ENCODE measurements at places on chromosomes 7 and 10. TPM values are rescaled to one million over a fixed set of nuclear protein-coding genes. Genes with fewer than 3 reads are reported as not detected.

- no peak for DNase-seq
These were observed 80.7 kb upstream of the RPA3 start for GRCh38 chr7:7799138-7799537.

DNA sequence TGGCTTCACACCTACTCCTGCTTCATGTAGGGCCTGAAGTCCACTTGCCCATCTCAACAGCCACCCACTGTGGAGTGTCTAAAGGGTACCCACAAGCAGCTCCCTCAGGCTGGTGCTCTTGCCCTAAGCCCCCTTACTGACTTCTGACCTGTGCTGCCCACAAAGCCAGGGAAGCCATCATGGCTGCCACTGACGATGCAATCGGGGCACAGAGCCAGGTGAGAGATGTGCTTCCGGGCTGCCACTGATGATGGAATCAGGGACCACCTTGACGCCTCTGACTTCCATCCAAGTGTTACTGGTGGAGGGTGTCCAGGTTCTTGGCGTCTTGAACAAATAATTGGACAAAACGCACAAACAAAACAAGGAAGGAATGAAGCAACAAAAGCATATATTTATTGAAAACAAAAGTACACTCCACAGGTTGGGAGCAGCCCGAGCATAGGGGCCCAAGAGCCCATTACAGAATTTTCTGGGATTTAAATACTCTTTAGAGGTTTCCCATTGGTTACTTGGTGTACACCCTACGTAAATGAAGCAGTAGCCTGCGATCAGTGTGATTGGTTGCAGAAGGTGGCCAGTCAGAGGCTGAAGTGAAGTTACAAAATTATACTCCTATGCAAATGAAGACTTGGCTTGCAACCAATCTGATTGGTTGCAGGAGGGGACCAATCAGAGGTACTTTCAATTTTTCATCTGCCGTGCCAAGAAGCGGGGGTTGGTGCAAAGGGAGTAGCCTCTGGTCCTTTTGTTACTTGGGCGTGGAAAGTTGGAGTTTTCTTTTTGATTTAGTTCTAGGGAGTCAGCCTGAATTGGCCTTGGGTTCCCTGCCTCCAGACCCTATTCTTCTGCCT lies 4.5 kb downstream of the CPA2 start:
- DNase-seq, result no peak

GRCh38 chr7:99596408-99596955 lies 1.6 kb upstream of the TMEM225B start:
- DNase-seq, result no peak

GRCh38 chr10:124002391-124003069 lies 90.9 kb downstream of the CHST15 start:
- no peak for DNase-seq

DNA sequence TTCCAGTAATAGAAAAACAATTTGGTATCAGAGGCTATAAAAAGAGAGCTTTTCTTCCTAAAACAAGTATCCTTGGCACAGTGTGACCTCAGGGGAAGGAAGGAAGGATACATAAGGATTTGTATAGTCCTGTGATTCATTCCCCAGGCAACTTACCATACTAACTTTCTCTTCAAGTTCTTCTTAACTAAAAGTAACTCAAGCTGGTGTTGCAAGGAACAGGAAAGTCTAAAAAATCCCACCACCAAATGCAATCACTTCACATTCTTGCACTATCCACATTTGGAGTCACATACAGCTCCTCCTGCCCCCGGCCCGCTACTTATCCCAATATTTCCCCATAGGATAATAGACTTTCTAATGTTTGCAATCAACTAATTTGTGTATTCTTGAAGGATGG lies 84.8 kb downstream of the PRKAG2 start:
- no peak for DNase-seq

DNA sequence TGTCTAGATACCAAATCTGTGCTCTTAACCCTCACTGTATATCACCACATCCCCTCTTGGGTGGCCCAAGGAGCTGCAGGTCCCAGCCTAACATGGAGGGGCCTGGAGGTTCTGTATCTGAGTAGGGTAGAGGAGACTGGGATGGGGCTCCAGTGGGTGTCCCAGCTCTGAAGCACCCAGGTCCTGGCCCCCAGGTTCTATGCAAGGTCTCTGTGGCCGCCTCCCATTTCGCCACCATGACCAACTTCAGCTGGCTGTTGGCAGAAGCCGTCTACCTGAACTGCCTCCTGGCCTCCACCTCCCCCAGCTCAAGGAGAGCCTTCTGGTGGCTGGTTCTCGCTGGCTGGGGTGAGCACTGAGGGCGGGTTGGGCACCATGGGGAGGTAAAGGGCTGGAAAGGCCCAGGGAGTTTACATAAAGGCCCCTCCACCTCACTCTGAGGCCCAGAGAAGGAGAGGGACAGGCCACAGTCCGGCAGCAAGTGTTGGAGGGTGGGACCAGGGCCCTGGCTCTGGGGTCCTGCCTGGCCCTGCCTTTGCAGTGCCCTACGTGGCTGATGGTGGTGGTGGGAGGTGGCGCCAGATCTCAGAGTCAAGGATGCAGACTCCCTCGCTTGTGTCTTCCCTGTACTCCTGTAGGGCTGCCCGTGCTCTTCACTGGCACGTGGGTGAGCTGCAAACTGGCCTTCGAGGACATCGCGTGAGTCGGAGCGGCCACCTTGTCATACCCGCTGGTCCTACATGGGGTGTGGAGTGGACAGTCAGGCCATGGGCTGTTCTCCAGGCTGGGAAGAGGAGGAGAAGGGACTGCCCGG lies 10.2 kb downstream of the GHRHR start:
- no peak for DNase-seq

- no peak for DNase-seq
These were observed 31.2 kb upstream of the COMTD1 start for GRCh38 chr10:75266945-75267344.

DNA sequence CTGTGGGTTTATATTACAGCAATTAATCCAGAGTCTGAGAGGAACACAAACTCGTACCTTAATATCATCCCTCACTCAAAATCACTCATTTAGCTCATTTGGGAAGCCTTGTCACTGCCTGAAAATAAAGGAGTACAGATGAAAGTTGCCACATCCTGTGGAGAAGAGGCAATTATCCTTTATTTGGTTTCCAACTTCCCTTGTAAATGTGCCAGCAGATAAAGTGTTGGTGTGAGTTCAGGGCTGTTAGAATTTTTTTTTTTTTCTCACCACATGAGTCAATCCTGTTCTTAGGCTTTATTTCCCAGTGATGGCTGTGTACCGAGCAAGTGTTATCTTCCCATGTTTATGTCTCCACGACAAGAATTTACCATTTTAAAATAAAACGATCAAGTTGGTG lies 99.0 kb upstream of the SMIM30 start:
- DNase-seq, result no peak

DNA sequence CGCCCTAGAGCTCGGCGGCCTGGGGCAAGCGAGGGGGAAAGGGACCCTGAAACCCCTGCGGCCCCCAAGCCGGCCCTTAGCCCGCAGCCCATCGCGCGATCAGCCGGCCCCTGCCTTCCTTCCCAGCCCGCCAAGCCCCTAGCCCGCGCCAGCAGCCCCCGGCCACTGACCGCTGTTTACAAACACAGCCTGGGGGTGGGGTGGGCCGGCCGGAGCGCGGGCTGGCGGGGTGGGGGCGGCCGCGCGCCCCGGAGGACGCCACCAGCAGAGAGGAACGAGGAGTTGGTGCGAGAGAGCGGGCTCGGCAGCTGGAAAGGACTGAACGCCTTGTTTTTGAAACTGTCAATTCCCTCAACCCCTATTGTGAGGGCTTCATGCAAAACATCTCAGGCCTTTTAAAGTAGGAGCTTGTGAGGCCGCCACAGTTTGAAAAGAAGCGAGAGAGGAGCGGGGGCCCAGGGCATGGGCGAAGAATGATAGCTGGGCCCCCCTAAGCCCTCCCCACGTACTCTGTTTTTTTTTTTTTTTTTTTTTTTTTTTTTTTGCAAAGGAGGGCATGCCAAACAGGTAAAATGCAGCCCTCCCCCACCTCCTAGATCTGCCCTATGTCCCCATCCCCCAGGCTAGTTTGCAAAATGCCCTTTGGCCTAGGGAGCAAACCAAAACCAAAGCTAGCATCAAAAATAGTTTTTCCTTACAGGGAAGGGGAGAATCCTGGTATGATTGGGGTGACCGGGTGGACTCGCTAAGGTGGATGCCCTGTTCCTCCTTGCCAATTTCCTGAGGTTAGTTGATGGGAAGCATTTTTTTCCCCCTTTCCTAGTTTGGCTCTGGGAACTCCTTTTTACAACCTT lies 15.0 kb downstream of the SKIDA1 start:
- DNase-seq, result no peak

DNA sequence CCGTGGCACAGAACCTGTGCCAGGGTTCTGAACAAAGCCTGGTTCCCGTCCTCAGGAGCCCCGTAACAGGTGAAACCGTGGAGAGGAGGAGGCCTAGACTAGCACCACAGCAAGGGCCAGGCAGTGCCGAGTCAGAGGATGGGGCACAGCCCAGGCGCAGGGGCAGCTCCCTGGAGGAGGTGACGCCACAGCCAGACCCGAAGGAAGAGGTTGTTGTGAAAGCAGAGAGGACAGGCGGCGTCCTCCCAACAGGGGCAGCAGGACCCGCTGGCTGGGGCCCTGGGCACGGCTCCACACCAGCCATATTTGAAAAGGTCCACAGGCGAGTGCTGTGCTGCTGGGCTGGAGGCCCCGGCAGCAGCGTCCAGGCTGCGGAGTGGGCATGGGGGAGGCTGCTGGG lies 25.7 kb downstream of the DAGLB start:
- no peak for DNase-seq

- DNase-seq, result no peak
These were observed 258.1 kb downstream of the PAXIP1 start for GRCh38 chr7:154744861-154745258.

DNA sequence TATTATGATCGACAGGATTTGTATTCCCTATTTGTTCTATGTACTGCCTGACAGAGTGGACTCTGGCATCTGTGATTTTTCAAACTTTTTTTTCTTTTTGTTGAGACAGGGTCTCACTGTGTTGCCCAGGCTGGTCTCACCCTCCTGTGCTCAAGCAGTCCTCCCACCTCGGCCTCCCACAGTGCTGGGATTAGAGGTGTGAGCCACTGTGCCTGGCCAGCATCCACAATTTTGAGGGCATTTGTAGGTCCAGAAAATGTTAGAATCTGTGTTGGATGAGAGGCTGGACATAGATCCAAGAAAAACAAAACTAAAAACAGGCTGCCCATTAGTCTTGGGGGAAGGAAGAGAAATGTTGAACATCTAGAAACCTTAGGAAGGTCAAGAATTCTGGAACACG lies 34.3 kb downstream of the SGPL1 start:
- DNase-seq, result no peak

GRCh38 chr10:100866010-100866409 lies 46.8 kb upstream of the SLF2 start:
- no peak for DNase-seq

DNA sequence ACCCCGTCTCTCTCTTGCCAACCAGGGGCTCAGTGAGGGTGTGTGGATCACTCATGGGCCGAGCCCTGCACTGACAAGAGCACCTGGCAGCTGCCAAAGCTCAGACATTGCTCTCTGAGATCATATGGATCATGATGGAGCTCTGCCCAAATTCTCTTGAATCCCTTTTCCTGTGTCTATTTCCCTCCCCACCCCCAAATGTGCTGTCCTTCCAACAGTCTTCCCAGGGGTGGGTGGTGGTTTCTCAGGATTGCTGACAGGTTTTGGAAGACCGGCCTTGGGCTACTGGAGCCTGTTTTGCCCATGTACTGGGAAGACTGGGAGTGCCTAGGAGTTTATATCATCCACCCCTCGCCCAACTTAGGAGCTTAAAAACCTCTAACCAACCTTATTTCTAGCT lies 10.5 kb downstream of the ARHGAP22 start:
- no peak for DNase-seq

DNA sequence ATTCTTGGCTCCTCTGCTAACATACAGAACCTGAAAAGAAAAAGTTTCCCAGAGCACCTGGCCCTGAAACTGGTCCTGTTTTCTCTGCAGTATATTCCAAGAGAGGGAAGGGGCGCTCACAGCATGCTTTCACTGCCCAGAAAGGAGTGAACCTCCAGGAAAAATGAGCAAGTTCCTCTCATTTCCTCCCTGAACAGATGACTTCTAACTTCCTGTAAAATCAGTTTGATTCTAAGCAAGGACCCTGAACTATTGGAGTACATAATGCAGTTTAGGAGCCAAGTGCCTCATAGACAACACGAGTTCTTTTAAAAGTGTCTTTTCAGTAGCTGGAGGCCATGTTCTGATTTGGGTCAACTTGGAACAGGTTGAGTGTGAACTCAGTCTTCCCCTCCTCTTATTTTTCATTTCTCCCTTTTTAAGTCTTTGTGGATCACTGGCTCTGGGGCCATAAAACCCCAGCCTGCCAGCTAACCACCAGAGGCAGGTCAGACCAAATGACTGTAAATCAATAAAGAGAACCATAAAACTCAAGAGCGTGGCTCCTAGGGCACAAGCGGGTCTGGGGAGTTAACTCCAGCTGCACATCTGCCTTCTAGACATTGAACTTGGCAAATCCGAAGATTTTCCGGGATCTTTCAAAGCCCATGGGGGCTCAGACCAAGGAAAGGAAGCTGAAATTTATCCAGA lies 5.9 kb upstream of the LRRC18 start:
- no peak for DNase-seq

DNA sequence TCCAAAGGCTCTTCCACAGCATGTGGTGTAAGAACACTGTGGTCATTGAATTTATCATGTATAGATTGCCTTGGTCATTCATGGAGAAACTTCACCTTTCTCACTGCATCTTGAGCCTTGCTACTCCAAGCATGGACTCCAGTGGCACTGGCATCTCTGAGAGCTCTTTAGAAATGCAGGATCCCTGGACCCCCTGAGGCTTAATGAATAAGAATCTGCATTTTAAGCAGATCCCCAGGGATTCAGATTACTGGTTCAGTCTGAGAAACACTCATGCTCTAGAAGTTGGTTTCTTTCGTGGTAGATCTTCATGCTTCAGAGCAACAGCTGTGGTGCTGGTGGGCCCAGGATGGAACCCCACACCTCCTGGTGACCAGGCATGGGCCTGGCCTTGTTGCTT lies 63.2 kb downstream of the CFAP58 start:
- DNase-seq, result no peak

GRCh38 chr10:120917521-120918250 lies 66.5 kb downstream of the WDR11 start:
- DNase-seq, result no peak

DNA sequence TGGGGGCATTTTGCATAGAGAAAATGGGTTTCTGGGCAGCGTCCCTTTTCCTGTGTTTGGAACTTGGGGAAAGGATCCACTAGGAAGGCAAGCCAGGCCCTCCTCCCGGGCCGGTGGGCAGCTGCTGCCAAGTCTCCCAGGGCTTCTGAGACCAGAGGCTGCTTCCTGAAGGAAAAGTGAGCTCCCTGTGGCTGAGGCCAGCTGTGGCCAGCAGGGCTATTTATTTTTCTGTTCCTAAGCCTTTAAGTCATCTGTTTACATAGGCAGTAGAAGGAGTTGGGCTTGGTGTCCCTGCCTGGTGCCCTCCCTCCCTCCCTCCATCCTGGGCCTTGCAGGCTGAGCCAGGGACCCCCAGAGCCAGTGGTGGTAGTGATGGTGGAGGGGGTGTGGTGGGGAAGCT lies 70.5 kb upstream of the COL13A1 start:
- no peak for DNase-seq

- no peak for DNase-seq
These were observed 24.6 kb downstream of the NACAD start for GRCh38 chr7:45064047-45064725.

WDR86 gene
- 0.29 TPM for total RNA-seq

SFRP4 gene
- total RNA-seq, result not detected

GPR141 gene
- not detected for total RNA-seq

FANK1 gene
- 0.35 TPM for total RNA-seq

FXYD4 gene
- total RNA-seq, result not detected

ZPBP gene
- total RNA-seq, result not detected

SFTPD gene
- not detected for total RNA-seq

All from activated CD4-positive, alpha-beta T cell treated with anti-CD3 and anti-CD28 coated beads, Interleukin-2, amount 10 ng/mL, durations not matched to agents 7 days and 5 days (primary cell).